ENCODE measurements at places on chromosomes 11 and 22. TPM values are rescaled to one million over a fixed set of nuclear protein-coding genes. Genes with fewer than 3 reads are reported as not detected.

DNA sequence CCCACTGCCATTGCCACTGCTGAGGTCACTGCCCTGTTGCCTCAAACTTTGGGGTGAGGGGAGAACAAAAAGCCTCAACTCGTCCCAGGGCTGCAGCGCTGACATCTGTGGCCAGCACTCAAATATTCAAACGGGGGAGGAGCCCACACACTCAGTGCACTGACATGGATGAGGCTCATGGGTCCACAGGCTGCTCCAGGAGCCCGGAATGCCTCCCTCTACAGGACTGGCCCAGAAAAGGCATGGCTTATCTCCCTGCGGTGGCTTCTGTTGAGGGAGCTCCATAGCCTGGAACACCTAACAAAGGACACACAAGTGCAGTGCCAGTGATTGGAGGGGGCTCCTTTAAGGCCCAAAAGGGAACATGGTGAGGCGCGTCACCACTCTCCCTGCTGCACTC lies 341.1 kb upstream of the LUZP2 start:
- H3K4me1 ChIP-seq: no peaks in the 10 kb centered on the region
- H3K36me3 ChIP-seq: no peaks in the 10 kb centered on the region
- no peaks in the 10 kb centered on the region for H3K27me3 ChIP-seq
- no peak overlapping the region for H3K4me3 ChIP-seq

GRCh38 chr22:32815943-32816342 lies 14.4 kb downstream of the TIMP3 start:
- peaks cover 3% of the 10 kb centered on the region for H3K36me3 ChIP-seq
- H3K27me3 ChIP-seq: no peaks in the 10 kb centered on the region
- no peak overlapping the region for H3K4me3 ChIP-seq
- H3K4me1 ChIP-seq: peaks cover 100% of the 10 kb centered on the region
- ATAC-seq: no peak
- H3K27ac ChIP-seq: peak overlapping the region; percentile 59

The YWHAH gene
- total RNA-seq: 127 TPM

The ALKBH8 gene
- 4.9 TPM for total RNA-seq

GRCh38 chr11:123624974-123625373 lies 29.4 kb downstream of the SCN3B start:
- H3K27me3 ChIP-seq: no peaks in the 10 kb centered on the region
- ATAC-seq: no peak
- H3K4me3 ChIP-seq: no peak overlapping the region
- no peaks in the 10 kb centered on the region for H3K4me1 ChIP-seq

- no peak overlapping the region for H3K27ac ChIP-seq
- H3K27me3 ChIP-seq: no peaks in the 10 kb centered on the region
- no peak overlapping the region for H3K4me3 ChIP-seq
- no peak for ATAC-seq
- no peaks in the 10 kb centered on the region for H3K36me3 ChIP-seq
- no peaks in the 10 kb centered on the region for H3K4me1 ChIP-seq
These were observed 194.3 kb upstream of the NARS2 start for GRCh38 chr11:78768971-78769370.

The H19 gene
- 392 TPM for total RNA-seq

Measured in gastroesophageal sphincter (tissue), 4 donors.